Activated CD4-positive, alpha-beta T cell treated with anti-CD3 and anti-CD28 coated beads, Interleukin-2, Interleukin-6, amounts not matched to agents 100 ng/mL and 50 ng/mL, durations not matched to agents 16 hours and 8 hours (primary cell): ENCODE measurements at places on chromosomes 2 and 18.
A peak's percentile ranks its signal among the peaks of the same experiment; 100 is the strongest.

DNA sequence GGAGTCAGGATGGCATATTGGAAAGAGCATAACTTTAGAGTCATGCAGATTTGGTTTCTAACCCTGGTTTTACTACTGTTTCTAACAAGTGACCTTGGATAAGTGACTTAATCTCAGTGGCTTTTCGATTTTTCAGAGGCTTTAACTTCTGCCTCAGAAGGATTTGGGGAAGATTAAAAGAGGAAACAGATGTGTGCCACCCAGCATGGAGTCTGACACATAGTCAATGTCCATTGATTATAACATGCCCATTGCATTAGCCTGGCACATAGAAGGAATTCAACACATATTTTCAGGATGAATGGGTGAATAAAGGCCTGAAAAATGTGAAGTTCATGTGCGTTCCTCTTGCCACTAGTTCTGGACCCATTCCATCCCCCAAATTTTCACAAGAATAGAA is 438.2 kb downstream of the EPHA4 start:
- DNase-seq = no peak

GRCh38 chr2:127588241-127588640 is 52.8 kb downstream of the MYO7B start:
- no peak for DNase-seq

- no peak for DNase-seq
Measured at GRCh38 chr2:141201016-141201565, 929.7 kb downstream of the LRP1B start.

GRCh38 chr2:106700616-106701015 is 185.4 kb downstream of the ST6GAL2 start:
- no peak for DNase-seq

- DNase-seq = no peak
Measured at GRCh38 chr2:63049211-63049969, 1.2 kb upstream of the OTX1 start.

- DNase-seq = no peak
Measured at GRCh38 chr2:14354231-14354630, 278.3 kb upstream of the LRATD1 start.

DNA sequence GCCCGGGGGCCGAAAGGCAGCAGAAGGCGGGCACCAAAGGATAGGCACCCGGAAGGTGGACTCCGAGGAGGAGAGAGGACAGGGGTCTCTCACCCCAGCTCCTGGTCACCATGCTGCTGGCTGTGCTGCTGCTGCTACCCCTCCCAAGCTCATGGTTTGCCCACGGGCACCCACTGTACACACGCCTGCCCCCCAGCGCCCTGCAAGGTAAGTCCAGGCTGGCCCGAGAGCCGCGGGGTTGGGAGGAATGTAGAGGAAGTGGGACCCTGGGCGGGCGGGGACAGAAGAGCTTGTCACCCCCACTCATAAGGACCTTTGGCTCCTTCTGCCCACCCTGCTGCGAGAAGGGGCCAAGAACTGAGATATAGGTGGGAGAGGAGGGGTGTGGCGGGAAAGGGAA is 301 bp downstream of the PRSS56 start:
- DNase-seq = no peak

- peak; percentile 56 for DNase-seq
Measured at GRCh38 chr2:9984217-9984739, 32.8 kb downstream of the GRHL1 start.

- peak; percentile 53 for DNase-seq
Measured at GRCh38 chr2:196277002-196277401, 105.6 kb upstream of the STK17B start.

DNA sequence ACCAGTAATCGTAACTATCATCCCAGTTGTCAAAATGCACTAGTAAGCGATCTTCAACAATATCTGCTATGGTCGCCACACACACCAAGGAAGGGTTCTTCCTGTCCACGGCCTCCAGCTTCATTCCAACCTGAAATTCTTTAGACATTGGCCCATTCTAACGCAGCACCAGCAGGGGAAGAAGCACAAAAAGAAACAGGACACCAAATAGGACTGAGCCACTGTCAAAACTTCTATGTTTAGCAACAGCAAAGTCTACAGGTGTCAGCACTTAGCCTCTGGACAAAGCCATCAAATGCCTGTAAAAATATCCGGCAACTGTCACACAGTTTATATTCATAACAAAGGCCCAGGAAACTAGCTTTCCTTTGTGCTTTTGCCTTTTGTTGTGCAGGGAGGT is 175.0 kb downstream of the L3MBTL4 start:
- DNase-seq = no peak

DNA sequence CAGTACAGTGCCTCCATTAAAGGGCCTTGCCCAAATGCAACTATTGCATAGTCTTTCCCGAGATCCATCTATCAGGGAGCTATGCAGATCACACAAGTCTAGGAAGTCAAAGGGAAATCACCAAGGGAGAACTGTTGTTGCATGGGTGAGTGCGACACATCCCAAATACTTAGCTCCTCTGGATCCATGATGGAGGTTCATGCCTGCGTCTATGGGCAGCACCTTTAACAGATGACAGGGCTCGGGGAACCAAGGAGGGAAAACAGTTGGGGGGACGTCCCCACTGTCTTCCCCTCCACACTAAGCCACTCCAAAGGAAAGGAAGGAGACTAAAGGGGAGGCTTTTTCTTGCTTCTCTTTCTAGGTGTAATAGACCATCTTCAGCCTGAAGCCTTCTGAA is 552.8 kb upstream of the PKDCC start:
- no peak for DNase-seq

- no peak for DNase-seq
Measured at GRCh38 chr18:79940814-79941472, 10.5 kb downstream of the SLC66A2 start.

DNA sequence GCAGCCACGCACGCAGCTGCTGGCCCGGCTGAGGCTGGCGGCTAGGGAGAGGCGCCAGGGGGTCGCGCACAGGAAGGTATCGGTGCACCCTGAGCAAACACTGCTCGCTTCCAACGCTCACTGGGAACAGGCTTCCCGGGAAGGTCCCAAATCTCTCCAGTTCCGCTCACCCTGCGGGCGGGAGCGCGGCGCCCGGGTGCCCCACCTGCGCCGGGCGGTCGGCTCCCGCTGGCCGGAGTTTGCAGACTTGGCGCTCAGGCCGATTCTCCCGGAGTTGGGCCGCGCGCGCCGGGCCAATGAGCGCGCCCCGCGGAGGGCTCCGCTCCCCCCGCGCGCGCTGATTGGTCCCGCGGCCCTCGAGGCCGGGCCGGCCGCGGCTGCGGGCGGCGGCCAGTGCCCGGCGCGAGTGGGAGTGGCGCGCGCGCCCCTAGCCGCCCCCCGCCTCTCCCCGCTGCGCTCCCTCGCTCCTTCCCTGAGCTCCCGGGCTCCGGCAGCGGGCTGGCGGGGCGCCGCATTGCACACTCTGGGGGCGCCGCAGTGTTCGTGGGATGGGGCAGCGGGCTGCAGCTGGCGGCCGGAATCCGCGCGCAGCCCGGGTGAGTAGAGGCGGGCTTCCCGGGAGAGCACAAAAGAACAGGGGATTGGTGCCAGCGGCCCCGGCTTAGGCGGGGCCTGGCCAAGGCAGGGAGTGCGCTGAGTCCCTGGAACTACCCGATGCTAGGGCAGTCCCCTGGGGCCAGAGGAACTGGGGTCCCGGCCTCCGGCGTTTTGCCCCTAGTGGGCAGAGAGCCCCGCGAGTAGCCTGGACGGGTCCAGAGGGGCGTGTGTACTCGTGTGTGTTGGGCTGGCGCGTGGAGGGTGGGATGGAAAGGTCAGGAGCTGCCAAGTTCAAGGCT is at the start of gene LYPD6:
Gene LYPD6 (plus strand): TSS at position 461 of the 896 bp plus-strand sequence. CDS start 107,122 bp downstream, outside the sequence.
- DNase-seq = no peak

DNA sequence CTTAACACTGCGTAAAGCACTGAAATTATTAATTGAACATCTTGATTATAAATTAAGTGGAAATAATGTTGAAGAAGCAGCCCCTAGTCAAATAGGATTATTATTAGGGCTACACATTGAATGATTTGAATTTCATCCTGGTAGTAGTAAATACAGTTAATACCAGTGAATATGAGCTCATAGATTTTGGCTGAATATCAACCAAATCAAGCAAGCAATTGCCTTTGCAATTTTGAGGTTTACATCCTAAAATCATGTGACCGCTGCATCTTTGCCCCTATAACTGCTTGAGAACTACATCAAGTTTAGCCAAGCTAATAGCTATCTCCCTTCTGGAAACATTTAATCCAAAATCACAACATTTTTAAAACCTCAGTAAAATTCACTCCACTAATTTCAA is 801.2 kb upstream of the PIK3C3 start:
- no peak for DNase-seq

DNA sequence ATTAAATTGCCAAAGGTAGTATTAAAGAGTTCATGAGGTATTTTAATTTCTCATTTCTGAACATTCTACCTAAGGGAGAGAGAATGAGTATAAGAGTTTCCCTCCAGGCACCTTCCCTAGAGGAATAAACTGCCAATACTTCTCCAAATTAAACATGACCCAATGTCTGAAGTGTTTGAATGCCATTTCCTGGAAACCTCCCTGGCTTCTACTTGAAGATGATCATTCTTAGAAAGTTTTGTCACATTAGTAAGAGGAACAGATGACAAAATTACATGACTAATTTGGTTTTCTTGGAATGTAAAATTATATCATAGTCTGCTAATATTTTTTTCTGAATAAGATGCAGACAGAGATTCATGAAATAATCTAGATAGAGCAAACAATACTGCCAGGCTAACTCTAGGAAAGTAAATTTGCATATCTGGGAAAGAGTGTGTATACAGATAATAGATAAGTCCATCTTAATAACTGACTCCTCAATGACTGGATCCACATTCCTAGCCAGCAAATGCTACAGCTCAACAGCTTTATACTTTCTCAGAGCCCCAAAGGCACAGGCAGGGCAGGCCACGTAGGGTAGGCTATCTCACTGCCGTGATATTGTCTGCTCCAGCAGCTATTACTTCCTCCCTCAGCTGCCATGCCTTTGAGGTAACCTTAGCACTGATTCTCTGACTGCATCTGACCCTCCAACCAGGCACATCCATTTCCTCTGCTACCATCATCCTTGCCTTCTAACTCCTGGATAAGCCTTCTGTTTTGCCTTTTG is 630.8 kb upstream of the PIK3C3 start:
- DNase-seq = no peak

DNA sequence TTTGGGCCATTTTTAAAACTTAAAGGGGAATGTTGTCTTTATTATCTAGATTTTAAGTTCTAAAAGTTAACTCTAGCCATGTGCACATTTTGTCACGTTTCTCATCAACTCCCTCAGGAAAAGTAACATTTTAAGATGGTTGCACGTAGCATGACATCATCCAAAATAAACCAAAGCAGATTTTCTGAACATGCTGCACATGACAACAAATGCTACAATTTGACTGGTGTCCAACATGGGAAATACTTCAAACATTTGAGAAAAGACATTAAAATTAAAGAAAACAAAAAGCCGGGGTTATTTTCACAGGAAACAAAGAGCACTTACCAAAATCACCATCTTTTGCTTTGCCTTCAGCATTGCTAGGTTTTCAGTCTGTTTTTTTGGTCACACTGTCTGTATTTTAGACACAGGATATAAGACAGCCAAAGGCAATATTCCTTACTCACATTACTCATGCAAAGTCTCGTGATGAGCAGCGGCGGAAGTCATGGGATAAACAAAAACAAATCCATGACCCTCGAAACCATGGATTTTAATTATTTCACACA is 51.3 kb upstream of the RND3 start:
- DNase-seq = no peak

DNA sequence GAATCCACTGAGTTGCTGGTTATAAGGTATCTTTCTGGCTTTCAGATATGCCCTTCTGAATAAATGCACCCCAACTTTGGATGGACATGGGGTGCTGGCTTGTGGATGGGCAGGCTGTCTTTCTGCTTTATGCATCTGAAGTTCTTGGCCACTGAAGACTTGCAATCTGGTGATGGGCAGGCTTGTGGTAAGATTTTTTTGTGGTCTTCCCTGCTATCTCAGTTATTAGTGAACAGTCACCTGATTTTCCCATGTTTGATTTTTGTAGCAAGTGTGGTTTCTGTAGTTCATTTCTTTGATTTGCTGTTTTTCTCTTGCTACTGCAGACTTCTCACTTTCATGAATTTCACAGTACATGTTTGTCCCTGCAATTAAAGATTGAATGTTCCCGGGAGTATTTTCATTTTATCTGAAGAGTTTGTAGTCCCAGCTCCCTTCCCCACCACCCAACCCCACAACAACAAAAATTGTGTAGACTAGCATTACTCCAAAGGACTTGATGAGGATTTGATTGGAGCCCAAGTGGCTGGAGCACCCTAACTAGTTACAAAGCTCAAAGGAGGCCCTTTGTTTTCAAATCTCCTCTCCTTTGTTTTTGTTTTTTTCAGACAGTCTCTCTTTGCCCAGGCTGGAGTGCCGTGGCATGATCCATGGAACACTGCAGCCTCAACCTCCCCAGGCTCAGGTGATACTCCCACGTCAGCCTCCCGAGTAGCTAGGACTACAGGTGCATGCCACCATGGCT is 63.6 kb upstream of the MGAT5 start:
- DNase-seq = no peak

DNA sequence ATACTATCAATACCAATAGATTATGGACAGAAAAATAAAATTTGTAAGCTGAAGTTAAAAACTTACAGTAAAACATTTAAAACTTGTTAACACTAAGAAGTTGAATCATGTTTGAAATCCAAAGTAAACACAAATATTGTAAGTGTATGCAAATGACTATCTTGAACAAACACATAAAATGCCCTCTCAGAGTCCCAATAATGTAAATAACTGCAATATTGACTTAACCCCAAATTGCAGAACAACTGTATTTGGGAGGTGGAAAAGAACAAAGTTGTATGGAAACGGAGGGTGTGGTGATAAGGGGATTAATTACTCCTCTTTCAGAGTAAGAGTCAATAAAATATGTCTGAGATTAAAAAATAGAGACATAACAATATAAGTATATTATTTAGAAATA is 140.0 kb upstream of the NOL4 start:
- no peak for DNase-seq

DNA sequence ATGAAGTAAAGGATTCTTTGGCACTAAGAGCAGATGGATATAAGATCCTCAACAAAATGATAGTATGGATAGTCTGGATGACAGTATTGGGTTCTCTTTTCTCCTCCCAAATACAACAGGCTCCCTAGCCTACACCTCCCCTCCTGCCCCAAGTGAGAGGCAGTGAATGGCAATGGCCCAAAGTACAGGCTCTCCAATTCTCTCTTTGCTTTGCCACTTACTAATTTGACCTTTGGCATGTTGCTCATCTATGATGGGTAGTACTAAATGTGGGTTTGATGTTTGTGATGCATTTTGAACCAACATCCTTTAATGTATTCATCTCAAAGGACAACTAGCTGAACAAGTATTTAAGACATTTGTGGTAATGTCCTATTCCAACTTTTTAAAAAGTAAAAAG is 65.9 kb downstream of the EIF5B start:
- DNase-seq = no peak

- DNase-seq = no peak
Measured at GRCh38 chr2:65530547-65531320, 98.3 kb upstream of the SPRED2 start.

DNA sequence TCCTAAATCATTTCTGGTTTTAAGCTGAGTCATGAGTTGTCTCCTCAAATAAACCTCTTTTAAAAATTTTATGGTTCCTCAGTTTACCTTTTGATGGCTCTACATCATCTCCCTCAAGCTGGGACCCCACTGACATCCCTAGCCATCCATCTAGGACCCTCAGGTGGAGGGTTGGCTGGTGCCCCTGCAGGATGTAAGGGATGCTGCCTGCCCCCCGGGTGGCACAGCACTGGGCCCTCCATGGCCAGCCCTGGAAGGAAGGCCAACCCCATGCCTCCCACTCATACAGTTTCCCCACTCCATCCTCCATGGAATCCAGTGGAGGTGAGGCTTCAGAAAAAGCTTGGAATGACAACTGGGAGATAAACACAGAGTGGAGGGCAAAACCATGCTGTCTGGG is 17.2 kb upstream of the GPC1 start:
- no peak for DNase-seq

GRCh38 chr2:40896358-40896757 is 444.5 kb upstream of the SLC8A1 start:
- DNase-seq = no peak
